ENCODE measurements at places on chromosomes 4 and X.

DNA sequence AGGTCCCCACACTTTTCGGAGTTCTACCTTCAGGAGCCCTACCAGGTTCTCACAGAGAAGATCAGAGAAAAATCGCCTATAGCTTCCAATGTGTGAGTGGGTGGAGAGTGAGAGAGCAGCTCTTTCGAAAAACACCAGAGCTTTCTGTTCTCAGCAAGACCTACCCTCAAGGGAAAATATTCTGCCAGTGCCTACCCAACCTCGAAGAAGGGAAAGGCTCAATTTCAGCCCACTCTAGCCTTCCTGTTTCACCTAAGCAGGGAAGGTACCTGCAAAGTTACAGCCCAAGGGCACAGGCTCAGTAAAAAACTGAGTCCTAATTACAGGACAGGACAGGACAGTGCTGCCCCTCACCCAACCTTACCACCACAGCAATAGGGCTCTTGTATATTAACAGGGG lies 104.0 kb upstream of the WDR17 start:
- DNase-seq, result no peak

DNA sequence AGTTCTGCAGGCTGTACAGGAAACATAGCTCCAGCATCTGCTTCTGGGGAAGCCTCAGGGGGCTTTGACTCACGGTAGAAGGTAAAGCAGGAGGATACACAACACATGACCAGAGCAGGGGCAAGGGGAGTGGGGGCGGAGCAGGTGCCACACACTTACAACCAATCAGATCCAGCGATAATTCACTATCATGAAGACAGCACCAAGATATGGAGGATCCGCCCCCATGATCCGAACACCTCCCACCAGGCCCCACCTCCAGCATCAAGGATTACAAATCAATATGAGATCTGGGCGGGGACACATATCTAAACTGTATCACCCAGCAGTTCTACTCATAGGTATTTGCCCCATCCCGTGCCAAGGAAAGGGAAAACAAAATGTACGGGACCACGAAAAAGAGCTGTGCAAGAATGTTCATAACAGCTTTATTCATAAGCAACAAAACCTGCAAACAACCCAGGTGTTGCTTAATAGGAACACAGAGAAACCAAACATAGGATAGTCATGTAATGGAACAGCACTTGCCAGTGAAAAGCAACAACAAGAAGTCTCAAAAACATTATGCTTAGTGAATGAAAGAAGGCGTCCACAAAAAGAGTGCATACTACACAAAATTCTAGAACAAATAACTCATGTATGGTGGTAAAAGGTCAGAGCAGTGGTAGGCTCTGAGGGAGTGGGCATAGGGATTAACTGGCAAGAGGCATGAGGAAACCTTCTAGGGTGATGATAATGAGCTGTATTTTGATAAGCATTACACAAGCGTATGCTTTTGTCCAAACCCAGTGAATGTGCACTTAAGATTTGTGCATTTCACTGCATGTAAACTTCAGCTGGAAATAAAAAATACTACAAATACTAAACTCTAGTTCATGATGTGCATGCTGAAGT lies 130.9 kb upstream of the FAM9B start:
- peak; percentile 22 for DNase-seq

- no peak for DNase-seq
Observed at GRCh38 chr4:161188578-161188977, 975.2 kb downstream of the FSTL5 start.

DNA sequence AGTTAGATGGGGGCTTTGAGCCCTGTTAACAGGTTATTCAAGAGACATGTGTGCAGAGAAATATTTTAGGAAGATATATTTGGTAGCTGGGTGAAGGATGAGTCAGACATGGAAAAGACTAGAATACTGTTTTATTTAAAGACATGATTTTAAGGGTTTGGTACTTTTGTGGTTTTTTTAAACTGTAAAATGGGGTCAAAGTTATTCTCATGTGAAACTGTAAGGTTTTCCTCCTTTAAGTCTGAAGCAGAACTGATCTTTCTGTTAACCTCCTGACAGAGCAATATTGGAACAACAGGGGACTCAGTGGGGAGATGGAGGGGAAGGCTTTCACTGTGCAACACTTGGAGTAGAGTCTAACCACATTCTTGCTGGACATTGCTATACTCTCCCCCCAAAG lies 112.4 kb upstream of the LSM6 start:
- DNase-seq, result no peak

- no peak for DNase-seq
Observed at GRCh38 chr4:101355246-101355645, 7.9 kb upstream of the PPP3CA start.

DNA sequence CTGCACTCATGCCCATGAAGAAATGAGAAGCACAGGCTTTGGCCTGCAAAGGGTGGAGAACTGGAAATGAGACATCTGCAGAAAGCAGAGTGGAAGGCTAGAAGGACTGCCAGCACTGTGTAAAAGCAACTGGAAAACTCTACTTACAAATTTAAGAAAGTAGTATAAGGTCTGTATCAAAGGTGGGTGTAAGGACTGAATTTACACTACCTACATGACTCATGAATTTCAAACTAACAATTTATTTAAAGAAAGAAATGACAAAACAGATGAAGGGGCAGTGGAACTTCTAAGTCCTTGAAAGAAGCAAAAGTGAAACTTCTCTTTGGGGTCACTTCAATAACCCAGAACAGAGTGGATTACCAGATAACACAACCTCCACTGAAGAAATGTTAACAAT lies 71.2 kb downstream of the SLC10A7 start:
- no peak for DNase-seq

DNA sequence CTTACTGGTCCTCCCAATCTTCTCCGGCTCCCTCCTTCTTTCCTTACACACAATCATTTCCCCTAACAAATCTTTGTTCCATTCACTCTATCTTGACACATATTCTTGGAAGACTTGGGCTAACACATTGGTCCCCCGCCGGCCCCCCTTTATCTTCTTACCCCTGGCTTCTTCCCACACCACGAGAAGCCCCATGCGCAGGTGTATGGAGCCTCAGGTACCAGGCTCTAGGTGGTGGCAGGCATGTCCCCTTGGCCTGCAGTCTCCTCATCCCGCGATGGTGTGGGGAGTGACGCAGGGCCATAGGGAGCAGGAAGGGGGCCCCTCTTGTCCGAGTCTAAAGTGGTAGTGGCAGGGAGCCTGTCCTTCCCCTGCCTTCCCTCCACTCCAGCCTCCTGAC lies 49.9 kb downstream of the DIPK2B start:
- no peak for DNase-seq

DNA sequence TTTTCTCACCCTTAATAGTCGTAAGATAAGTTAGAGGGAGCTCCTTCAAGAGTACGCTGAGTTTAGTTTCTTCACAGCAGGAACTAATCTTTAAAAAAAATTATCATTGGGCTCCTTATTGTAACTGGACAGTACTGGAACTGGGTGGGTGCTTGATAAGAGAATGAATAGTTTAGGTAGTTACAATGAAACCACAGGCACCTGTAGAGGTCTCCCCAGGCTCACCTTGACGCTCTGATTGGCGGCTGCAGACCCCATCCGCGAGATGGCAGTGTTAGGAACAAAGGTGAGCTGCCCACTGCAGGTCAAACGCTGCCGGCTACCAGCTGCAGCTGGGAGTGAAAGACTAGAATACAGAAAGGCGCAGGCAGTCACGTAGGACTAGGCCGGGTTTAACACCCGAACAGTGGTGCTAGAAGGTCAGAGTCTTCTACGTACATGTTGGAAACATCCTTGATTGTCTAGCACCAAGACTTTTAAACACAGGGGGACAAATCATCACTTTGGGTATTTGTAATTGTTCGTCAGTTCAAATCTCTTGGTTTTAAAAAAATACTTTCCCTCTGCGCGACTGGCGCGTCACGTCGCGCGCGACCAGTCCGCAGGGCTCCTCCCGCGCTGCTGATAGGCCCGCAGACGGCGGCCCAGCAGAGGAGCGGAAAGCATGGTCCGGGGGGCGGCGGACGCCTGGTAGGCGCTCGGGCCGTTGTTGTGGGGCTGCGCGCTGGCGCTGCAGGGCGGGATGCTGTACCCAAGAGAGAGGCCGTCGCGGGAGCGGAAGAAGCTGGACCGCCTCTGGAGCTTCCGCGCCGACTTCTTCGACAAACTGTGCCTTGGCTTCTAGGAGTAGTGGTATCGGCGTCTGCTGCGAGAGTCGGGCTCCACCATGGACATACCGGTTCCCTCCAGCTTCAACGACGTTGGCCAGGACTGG lies 45.6 kb downstream of the SMARCA5 start:
- DNase-seq, result no peak

DNA sequence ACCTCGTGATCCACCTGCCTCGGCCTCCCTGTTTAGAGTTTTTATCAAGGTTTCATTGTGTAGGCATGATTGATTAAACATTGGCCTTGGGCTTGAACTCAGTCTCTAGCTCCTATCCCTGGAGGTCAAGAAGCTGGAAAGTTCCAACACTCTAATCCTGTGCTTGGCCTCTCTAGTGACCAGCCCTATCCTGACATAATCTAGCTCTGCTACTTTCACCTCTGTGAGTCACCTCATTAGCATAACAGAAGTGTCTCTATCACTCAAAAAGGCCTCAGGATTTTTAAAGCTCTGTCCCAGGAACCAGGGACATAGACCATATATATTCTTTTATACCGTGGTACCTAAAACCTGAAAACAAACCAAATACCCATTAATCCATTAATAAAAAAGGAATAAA lies 377.5 kb downstream of the CENPC start:
- DNase-seq, result no peak

GRCh38 chr4:40160258-40160657 lies 36.6 kb upstream of the RHOH start:
- DNase-seq, result no peak

GRCh38 chr4:3495204-3495975 lies 32.3 kb downstream of the DOK7 start:
- no peak for DNase-seq

DNA sequence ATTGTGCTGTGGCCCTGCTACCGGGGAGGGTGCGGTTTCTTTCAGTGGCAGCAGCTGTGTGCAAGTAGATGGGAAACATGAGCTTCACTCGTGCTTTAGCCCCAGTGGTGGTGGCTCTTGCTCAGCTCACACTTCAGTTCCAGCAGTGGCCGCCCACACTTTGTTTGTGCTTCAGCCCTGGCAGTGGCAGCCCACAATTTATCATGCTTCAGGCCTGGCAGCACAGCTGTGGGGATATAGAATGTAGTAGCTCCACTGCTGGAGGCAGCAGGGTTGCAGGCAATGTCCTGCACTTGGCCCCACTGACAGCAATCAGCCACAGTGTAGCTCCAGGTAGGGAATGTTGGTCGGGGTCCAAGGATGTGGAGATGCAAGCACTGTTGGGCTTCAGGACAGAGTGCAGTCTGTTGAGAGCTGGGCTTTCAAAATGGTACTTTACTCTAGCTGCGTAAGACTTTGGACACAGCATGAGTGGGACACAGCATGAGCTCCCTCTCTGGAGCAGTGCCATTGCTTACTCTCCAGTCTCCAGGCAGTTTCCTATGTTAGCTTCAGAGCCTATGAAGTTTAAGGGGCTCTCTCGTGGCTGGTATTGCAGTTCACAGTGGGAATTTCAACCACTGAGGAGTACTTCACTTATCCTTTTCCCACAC lies 413.1 kb downstream of the PDGFC start:
- no peak for DNase-seq

- no peak for DNase-seq
Observed at GRCh38 chr4:11281720-11282119, 147.0 kb downstream of the HS3ST1 start.

GRCh38 chrX:140431521-140431920 lies 73.3 kb downstream of the SOX3 start:
- no peak for DNase-seq

GRCh38 chrX:38379088-38379487 lies 26.7 kb downstream of the OTC start:
- DNase-seq, result no peak

DNA sequence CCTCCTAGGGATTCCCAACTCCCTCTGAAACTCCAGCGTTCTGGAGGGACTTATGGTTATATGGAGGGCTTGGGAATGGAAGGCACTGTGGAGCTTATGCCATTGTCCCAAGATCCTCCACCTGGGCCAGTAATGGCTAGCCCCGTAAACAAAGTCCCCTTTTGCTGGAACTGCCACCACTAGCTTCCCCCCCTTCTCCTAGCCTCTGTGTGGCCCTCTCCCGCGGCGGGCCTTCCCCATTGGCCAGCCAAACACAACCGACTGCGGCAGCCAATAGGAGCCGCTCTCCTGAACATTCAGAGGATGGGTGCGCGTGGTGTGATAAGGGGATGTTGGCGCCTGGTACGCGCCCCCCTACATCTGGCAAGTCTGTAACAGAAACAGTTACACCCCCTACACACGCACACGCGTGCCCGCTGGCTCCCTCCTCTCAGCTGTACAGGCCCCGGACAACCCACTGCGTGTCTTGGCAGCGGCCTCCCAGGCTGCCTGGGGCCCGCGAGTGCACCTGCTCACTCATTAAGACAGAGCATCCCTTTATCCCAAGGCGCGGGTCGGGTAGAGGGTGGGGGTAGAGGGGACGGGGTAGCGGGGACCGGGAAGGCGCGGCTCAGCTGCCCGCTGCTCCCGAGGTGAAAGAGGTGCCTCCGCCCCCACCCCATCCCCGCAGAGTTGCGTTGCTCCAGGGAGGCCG lies 863 bp upstream of the RAB33A start:
- DNase-seq, result peak; percentile 87

DNA sequence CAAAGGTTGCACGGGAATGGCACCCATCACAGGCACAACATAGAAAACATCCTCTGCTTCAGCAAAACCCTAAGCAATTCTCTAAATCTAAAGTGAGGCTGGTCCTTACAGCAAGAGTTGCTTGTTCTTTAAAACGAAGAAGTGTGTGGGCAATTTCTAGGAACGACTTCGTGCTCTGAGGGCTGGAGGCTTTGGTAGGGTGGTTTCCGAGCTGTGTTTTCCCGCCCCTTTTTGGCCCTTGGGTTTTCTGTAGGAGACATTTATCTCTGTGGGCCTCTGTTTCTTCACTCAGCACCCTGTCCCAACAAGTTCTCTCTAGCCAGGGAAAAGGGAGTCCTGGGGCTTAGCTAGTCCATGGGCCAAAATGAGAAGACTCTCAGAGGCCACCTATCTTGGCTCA lies 84.2 kb downstream of the SLC2A9 start:
- DNase-seq, result no peak

- no peak for DNase-seq
Observed at GRCh38 chr4:146739182-146739581, 100.5 kb downstream of the POU4F2 start.

- no peak for DNase-seq
Observed at GRCh38 chr4:7255488-7255881, 63.1 kb downstream of the SORCS2 start.

Measured in DND-41 (cell line).